AG09319 (cell line): ENCODE measurements at places on chromosomes 16 and 17.

- DNase-seq = no peak
Measured at GRCh38 chr16:14011001-14011400, 60.1 kb upstream of the MRTFB start.

DNA sequence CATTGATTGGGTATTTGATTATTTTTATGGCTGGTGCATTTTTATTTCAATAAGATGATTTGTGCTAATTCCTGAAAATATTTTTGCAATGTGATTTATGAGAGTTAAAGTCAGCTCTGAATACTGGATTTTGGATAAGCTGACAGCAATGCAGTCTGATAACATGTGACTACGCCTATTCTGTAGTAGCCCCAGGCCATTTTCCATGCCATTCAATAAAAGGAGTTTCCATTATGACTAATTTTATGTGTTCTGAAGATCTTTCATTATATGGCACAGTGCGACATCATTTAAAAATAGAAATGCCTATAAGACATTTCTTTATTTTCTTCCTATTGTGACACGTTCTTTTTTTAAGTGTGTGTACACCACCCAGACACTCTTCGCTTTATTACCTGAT, 46.3 kb downstream of the KCNJ2 start:
- no peak for DNase-seq

- no peak for DNase-seq
Measured at GRCh38 chr16:72270531-72270930, 98.6 kb upstream of the PMFBP1 start.

DNA sequence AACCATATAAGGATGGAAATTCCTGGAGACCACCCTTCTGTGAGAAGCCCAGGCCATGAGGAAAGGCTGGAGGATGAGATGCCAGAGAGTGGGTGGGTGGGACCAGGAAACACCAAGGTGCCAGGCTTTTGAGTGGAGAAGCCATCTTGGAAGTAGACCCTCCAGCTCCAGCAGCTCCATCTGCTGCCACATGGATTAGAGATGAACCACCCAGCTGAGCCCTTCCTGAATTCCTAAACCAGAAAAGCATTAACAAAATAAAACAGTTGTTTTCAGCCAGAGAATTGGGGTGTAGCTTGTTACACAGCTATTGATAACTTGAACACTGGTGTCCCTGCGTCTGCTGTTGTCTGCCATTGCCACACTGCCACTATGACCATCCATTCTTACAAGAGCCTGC, 6.3 kb upstream of the TMEM114 start:
- DNase-seq = no peak

DNA sequence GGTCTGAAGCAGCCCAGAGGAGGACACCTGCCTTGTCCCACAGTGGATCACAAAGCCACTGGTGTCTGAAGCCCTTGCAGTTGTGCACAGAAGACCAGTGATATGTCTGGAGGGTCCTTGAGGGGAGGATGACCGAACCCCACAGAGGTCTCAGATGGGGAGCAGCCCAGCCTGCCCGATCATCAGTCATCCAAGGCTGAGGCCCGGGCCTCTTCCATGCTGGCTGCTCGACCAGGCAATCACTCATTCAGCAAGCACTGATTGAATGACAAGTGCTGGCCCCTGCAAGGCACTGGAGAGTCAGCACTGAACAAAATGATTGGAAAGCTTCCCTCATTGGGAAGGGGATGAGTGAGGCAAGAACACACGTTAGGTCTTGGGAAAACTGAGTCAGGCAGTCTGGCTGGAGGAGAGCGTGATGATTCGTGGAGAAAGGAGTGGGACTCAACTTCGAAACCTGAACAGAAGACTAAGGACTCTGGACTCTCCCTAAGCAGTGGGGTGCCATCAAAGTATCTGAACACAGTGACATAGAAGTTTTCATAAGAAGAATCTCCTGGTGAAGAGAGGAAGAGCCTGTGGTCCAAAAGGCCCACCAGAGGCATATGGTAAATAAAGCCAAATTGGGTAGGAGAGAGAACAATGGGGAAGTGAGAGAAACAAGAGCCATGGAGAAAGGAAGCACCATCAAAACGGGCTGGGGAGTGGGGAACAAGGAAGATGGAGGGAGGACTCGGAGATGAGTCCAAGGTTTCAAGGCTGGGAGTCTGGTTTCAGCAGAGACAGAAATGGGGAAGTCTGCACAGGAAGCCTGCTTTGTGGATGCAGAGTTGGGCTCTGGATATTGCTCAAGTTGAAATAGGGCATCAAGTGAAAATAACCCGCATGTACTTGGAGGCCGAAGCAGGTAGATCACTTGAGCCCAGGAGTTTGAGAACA, 10.2 kb downstream of the PIK3R5 start:
- no peak for DNase-seq

DNA sequence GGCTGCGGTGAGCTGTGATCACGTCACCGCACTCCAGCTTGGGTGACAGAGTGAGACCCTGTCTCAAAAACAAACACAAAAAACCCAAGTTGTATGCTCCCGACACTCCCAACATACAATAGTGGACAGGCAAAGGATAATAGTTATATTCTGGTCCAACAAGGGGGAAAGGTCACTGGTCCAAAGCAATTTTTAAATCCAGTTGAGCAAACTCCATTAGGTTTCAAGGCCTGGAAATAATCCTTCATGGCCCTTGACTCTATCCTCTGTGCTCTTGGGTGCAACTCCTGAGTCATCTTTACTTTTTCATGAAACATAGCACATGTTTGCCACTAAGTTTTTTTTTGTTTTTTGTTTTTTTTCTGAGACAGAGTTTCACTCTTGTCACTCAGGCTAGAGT, 50.3 kb upstream of the PHOSPHO1 start:
- no peak for DNase-seq

DNA sequence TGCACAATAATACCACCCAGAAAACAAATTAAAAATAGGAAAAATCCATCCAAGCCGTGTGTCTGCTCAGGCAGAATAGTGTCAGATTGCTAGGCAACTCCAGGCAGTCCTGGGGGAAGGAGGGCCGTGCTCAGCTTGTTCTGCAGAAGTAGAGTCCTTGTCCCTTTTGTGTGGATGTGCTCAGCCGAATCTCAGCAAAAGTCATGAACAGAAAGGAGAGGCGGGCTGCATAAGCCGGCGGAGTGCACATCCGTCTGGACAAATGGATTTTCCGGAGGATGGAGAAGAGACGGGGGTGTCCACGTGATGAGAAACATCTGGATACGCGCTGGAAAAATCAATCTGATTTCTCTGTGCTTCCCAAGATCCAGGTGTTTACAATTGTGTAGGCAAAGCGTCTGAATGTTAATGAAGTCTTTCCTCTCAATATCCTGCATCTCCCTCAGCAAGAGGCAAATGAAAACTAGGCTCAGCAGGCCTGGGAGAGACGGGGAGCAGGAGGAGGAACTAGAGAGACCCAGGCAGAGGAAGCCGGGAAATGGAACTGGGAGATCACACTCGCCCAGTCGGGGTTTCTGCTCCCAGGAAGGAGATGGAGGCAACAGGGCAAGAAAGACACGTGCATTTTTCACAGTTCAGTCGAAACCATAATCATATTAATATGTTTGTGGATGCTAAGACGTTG, 7.7 kb upstream of the RBFOX3 start:
- no peak for DNase-seq

- DNase-seq = peak; percentile 20
Measured at GRCh38 chr17:55768936-55769624, 18.2 kb downstream of the PCTP start.

GRCh38 chr17:40418428-40418706, 671 bp upstream of the TOP2A start:
- no peak for DNase-seq

GRCh38 chr16:22004341-22004740, 3.4 kb upstream of the PDZD9 start:
- DNase-seq = no peak

GRCh38 chr16:59324462-59324861, 590.3 kb upstream of the GOT2 start:
- DNase-seq = no peak

- no peak for DNase-seq
Measured at GRCh38 chr17:35185849-35186248, 8.3 kb downstream of the SLC35G3 start.

- no peak for DNase-seq
Measured at GRCh38 chr16:31143011-31143693, 6.7 kb downstream of the PRSS36 start.

GRCh38 chr17:66714046-66715023, 120.6 kb upstream of the CACNG5 start:
- no peak for DNase-seq

GRCh38 chr17:40015005-40015997, at the start of gene CSF3:
Gene CSF3 (plus strand): TSS chr17:40015440. CDS start chr17:40015475, 35 bp downstream.
- no peak for DNase-seq
